Spleen (tissue), 13 donors: ENCODE measurements at places on chromosomes 4 and X.

DNA sequence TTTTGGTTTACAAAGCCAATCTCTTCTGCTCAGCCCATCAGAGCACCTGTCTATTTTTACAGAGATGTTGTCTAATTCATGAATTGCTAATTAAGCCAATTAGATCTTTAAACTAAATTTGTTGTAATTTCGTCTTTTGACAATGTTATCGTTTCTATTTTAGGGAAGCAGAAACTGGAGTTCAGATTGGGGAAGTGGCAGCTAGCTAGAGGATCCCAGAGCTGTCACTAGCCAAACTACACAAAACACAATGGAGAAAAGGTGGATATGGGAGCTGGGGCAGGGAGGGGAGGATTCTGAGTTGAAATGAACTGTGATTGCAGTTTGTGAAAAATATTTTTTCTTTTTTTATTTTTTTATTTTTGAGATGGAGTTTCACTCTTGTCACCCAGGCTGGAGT, 35.8 kb downstream of the CASP3 start:
- no peak for DNase-seq

- no peak for DNase-seq
These were observed 10.0 kb downstream of the QRFPR start for GRCh38 chr4:121370729-121371325.

DNA sequence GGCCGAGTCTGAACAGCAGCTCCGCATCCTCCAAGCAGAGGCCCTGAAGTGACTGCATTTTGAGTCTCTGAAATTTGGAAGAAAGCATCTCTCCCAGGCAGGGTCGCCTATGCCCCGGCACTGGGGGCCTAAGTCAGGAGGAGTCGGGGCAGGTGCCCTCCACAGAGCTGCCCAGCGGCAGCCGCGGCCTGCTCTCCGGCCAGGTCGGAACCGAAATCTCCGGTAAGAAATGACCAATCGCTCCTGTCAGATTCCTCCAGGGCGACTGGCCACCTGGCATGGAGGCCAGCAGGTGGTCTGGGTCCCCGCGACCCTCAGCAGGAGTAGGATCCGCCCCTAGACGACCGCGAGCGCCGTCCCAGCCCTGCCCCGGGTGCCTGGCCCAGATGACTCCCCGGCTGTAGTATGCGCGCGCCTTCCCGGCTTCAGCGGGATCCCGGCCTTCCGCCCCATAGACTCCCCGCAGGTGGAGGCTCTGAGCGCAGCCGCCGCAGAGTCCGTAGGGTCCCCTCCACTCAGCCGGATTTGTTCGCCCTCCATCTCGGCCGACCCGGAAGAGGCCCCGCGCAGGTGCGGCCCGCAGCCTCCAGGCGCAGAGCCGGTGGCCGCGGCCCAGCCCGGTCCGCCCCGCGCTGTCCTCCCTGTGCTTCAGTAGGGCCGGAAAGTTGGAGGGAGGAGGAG, 1.5 kb downstream of the NKX1-1 start:
- DNase-seq = no peak

DNA sequence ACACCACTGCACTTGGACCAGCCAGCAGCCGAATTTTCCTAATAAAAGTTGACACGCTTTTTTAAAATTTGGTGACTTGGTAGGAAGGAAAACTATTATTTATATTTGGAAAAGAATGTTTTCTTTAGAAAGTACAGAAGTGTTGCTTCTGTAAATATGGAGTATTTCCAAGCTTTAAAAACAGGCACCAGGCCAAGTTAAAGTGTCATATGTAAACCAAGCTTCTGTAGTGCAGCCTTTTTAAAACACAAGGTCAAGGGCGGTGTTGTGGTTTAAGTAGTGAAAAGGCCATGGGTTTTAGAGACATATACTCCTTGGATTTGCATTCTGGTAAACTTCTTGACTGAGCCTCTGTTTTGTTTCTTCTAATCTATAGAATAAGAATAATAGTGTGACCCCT, 62.7 kb downstream of the TRIM2 start:
- no peak for DNase-seq

GRCh38 chrX:31366041-31366440, 294.2 kb upstream of the FTHL17 start:
- DNase-seq = no peak

- DNase-seq = no peak
These were observed 390.1 kb downstream of the PDGFC start for GRCh38 chr4:156581282-156582063.

DNA sequence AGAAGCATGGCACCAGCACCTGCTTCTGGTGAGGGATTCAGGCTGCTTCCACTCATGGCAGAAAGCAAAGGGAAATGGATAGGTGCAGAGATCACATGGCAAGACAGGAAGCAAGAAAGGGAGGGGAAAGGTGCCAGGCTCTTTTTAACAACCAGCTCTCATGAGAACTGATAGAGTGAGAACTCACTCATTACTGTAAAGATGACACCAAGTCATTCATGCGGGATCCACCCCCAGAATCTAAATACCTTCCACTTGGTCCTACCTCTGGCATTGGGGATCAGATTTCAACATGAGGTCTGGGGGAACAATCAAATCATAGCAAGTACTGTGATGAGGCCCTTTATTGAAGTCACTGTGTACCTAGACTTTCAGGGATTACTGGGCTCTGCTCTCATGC, 72.0 kb upstream of the PRDM5 start:
- no peak for DNase-seq

DNA sequence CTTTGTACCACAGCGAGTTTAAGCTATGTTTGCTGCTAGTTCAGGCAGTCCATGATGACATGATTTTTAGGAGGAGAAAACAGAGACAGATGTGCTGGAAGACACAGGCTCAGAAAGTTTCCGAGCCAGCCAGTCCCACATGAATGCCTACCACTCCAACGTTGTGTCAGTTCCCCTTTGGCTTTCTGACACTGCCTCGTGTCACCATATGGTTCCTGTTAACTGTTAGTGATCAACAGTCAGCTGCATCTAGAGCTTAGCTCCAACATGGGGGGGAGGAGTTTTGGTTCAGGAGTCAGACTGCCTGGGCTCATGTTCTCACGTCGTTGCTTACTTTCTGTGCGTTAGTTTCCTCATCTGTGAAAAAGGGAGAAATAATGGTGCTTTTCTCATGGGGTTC, 343.7 kb downstream of the MID1IP1 start:
- DNase-seq = no peak

- DNase-seq = no peak
These were observed 1035.4 kb downstream of the SH3BGRL start for GRCh38 chrX:82237328-82237727.

- no peak for DNase-seq
These were observed 60.0 kb downstream of the TIGD2 start for GRCh38 chr4:89171176-89171805.

DNA sequence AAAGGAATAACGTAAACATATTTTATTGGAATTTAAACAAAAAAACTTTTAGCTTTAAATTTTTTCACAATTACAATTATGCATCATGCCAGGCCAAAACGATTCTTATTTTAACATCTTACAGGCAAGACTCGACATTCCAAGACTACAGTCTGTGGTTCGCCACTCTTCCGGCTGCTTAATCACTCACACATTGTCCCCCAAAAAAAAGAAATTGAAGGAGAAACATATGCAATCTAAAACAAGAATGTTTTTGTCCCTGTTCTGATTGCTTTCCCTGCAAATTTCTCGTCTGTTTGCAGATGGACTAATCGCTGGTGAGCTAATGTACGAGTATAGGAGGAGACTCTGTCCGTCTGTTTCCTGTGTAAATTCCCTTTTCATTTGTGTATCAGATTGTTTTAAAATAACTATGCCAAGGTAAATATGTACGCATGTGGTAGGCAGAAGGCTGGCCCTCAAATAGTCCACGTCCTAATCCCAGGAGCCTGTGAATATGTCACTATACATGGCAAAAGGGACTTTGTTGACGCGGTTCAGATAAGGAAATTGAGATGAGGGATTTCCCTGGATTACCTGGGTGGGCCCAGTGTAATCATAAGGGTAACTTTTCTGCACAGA, 37.7 kb upstream of the MTNR1A start:
- DNase-seq = no peak

- DNase-seq = no peak
These were observed 36.7 kb upstream of the NEUROG2 start for GRCh38 chr4:112552668-112553067.
